ENCODE measurements at places on chromosomes 4 and X.
A peak's percentile ranks its signal among the peaks of the same experiment; 100 is the strongest.

- no peak for DNase-seq
Observed at GRCh38 chr4:1339489-1339888, 7.5 kb upstream of the UVSSA start.

- peak; percentile 4 for DNase-seq
Observed at GRCh38 chrX:150486011-150486410, 82.4 kb upstream of the MTM1 start.

GRCh38 chr4:159012381-159012780 is 90.5 kb upstream of the RAPGEF2 start:
- no peak for DNase-seq

DNA sequence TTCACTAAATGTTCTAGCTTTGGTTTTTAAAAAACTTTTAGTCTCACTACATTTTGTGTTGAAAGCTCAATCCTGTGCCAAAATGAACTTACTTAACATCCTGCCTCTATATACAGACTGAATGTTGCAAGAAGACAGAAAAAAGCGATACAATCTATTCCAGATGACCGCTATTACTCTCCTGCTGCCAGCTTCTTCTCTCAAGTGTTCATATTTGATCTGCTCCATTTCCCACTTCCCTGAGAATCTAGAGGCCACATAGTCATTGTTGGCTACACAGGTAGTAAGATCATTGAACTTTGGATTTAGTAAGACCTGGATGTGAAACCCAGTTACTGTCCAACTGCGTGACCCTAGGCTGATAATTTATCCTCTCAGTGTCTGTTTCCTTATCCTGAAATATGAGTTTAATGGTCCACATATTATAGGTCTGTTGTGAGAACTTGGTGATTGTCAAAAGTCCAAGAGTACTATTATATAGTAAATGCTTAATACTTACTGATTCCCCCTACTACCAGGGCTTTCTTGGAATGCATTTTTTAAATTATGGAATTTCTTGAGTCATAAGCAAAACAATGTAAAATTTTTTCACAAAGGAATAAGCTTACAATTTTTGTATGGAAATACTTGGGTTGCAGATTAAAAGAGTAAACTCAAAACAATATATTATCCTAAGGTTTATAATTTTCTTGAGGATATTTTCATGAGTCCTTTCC is 976.8 kb upstream of the ADGRL3 start:
- DNase-seq: no peak

GRCh38 chr4:102317459-102317858 is 27.8 kb downstream of the SLC39A8 start:
- no peak for DNase-seq

DNA sequence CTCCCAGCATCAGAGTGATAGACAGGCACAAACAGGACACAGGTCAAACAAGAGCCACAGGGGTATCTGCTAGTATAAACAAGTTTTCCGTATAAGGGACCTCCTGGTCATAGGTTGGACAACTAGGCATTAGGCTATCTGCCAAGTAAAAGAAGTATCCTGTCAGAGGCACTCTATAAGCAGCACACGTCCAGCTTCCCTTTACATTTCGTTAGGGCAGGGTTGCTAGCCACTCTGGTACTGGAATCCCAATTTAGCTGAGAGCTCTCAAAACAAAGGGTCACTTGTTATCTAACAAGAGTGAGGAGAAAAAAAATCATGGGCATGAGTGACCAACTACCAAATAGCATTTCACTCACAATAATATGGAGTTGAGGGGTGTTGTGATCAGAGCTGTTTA is 780.7 kb upstream of the DIAPH2 start:
- DNase-seq: no peak

GRCh38 chr4:40681600-40681999 is 51.9 kb upstream of the RBM47 start:
- DNase-seq: no peak

DNA sequence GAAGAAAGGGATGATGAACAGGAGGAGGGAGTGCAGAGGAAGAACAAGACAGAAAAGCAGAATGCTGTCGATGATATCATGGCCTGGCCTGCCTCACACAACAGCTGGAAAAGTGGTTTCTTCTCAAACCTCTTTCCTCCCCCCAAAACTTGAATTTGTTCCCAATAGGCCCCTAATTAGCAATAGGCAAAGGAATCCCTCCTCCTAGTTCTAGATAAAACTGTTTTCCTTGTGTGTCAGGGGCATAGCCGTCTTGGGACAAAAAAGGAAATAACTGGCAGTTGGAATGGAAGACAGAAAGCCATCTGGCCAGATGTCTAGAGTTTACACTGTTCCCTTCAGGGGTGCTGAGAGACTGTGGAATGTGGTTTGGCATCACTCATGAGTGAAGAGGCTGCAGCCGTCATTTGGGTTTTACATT is 177.8 kb upstream of the C1QTNF7 start:
- no peak for DNase-seq

DNA sequence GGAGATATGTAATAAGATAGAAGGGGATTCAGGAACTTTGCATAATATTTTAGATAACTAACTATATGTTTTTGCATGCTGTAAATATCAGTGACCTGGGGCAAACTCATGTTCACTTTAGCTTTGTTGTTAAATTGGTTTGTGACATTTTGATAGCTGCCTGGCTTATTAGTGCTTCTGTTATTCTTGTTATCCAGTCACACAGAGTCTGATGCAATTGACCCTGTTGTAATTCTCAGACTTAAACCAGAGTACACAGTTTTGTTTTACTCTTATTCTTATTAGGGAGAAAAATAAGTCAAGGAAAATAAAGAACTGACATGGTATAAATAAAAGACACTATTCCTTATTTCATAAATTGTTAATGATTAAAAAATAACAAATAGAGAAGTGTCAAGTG is 516.7 kb upstream of the SLIT2 start:
- DNase-seq: no peak
